ENCODE measurements at places on chromosomes 1 and 21. TPM values are rescaled to one million over a fixed set of nuclear protein-coding genes. Genes with fewer than 3 reads are reported as not detected.

GRCh38 chr1:14605945-14606344 lies 7.5 kb downstream of the KAZN start:
- no peak for DNase-seq

GRCh38 chr1:48960320-48960719 lies 183.6 kb upstream of the BEND5 start:
- no peak for DNase-seq

DNA sequence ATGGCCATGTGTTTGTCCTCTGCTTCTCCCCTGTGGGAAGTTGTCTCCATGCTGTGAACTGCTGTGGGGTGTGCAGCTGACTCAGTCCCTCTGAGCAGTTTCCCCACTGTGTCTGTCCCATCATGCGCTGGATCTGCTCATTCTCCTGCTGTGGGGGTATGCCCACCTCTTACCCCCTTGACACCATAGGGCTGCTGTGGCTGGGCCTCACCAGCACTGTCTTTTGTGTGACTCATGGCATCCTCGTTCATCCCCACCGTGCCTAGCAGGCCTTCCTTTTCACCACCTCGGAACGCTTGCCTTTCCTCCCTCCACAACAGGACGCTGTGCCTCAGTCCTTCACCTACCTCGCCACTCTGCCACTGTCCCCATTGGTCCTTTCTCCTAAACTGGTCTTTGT lies 27.3 kb downstream of the VANGL2 start:
- DNase-seq, result no peak

AK2 gene
- 232 TPM for total RNA-seq

- no peak for DNase-seq
Observed at GRCh38 chr1:158248771-158249170, 5.5 kb upstream of the CD1A start.

DNA sequence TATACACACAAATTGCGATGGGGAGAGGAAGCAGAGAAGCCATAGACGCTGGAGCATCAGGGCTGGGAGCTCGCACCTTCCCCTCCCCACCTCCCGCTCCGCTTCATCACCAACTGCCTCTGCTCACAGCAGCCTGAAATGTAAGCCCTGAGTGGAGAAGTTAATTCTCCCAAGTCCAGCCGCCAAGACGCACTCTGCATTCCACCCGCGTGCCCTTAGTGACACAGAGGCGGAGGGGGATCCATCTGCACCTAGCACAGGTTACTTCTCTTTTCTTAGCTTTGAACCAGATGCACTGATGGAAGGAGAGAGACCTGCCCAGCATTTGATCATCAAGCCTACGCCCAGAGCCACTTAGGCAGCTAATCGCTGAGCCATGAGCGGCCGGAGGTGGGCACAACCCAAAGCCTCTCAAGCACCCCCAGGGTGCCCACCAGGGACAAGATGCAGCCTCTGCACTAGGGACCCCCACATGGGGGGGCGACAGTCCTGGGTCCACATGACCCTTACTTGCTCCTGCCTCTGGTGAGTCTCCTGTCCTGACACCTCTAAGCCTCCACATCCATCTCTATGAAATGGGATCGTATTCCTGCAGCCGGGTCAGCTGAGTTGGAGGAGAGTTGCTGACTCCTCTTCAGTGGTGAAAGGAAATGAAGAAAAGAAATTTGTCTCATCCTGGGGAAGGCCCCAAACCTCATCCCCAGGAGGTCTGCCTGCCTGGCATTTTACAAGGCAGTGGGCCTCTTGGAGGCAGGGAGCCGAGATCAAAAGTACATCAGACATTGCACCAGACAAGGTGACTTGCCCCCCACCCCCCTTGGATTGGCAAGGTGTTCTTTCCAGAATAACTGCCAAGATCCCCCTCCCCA lies 316.2 kb downstream of the MATN1 start:
- no peak for DNase-seq

- DNase-seq, result no peak
Observed at GRCh38 chr1:196654271-196654670, 2.4 kb downstream of the CFH start.

DNA sequence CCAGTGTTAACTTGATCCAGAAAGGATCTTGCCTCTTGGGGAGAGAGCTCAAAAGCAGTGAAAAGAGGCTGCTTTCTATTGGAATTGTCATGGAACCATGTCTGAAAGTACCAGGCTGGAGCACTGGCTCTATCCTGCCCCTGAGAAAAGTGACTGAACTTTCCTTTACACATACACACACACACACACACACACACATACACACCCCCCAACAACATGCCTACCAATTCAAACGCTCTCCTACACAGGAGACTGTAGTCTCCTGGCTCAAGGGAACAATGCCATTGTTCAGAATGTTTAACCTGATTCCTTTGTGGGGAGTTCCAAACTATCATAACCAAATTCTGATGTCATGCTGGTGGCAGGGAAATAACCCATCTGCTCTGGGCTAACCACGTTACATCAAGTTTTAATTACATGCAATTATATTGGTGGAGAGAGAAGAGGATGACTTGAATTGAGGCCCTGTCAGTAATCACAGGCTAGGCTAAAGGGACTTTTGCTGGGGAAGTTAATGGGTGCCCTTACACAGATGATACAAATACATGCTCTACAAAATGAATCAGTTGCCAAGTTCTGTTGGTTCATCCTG lies 52.3 kb upstream of the DUSP10 start:
- DNase-seq, result no peak

GRCh38 chr1:157403203-157403602 lies 149.1 kb downstream of the FCRL5 start:
- DNase-seq, result no peak

SPRR2E gene
- not detected for total RNA-seq

- DNase-seq, result no peak
Observed at GRCh38 chr21:35234725-35235124, 185.6 kb upstream of the RUNX1 start.

CFHR1 gene
- total RNA-seq, result 0.81 TPM

DNA sequence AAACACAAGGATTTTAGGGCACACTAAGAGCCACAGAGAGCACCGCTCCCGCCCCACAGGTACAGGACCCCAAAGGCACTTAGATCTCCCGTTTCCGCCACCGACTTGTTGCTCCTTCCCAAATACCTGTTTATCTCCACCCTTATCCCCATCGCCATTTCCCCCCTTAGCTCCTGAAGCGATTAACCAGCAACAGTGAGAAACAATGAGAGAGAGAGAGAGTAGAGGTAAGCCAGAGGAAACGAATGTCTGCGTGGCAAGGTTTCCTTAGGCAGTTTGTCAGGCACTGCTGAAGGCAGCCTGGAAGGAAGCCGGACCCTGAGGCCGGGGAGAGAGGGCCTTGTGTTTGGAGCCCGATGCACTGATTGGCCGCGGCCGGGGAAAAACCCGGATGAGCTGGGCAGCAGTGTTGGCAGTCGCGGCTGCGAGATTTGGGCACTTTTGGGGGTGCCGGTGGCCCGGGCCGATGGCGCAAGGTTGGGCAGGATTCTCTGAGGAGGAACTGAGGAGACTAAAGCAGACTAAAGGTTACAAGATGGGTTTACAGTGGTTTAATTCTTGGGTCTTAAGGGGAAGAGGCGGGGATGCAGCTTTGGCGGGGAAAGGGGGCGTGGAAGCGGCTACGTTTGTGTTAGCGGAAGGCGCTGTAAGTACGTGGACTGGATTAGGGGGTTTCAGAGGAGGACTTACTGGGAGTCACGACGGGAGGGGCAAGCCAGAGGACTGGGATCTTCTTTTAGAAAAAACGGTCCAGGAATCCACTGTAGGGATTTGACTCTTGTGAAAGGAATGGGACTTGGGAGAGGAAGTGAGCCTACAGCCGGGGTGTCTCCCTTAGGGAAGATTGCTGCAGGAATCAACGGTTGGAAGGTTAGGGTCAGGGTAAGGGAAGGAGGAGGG lies at the start of gene GORAB:
Gene GORAB, plus strand, starts transcription at position 409 of the 900 bp plus-strand sequence. Its CDS starts 58 bp downstream, at position 467.
- peak; percentile 83 for DNase-seq

DNA sequence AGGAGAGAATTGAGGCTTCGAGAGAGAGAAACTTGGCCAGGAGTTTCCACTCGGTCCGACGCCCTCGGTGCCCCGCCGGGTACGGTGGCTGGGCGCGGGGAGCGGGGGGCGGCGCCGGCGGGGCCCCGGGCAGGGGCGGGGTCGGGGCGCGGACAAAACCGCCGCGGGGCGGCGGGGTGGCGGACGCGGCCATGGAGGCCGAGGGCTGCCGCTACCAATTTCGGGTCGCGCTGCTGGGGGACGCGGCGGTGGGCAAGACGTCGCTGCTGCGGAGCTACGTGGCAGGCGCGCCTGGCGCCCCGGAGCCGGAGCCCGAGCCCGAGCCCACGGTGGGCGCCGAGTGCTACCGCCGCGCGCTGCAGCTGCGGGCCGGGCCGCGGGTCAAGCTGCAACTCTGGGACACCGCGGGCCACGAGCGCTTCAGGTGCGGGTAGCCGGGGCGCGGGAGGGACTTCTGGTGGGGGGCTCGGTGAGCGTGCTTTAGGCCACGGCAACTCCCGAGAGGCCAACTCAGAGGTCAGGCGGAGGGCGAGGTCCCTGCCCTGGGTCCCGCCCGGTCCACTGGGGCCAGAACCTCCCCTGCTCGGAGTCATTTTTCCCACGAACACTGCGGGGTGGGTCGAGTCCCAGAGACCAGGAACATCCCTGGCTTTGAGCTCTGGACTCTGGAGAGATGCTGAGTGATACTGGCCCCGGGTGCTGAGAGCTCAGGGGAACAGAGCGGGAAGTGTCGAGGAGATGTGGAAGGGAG lies 431 bp downstream of the RAB42 start:
- no peak for DNase-seq

CD101 gene
- total RNA-seq, result 1.8 TPM

GRCh38 chr1:110612060-110612745 lies 6.0 kb upstream of the KCNA2 start:
- no peak for DNase-seq

- no peak for DNase-seq
Observed at GRCh38 chr1:207867136-207868109, 43.5 kb downstream of the CD34 start.

DNA sequence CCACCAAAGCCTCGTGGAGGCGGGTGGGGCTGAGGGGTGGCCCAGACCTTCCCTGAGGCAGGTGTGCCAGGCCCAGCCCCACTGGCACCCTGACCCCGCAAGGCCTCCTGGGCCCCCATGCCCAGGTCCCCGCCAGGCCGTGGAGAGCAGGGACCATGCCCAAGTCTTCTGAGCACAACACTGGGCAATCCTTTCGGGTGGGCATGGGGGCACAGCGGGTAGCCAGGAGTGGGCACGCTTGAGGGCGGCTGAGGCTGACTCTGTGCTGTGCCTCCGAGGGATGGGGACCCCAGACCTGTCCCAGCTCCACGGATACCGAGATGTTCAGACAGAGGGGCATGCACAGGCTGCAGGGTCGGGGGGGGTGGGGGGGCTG lies 12.9 kb downstream of the CFAP410 start:
- no peak for DNase-seq

DNA sequence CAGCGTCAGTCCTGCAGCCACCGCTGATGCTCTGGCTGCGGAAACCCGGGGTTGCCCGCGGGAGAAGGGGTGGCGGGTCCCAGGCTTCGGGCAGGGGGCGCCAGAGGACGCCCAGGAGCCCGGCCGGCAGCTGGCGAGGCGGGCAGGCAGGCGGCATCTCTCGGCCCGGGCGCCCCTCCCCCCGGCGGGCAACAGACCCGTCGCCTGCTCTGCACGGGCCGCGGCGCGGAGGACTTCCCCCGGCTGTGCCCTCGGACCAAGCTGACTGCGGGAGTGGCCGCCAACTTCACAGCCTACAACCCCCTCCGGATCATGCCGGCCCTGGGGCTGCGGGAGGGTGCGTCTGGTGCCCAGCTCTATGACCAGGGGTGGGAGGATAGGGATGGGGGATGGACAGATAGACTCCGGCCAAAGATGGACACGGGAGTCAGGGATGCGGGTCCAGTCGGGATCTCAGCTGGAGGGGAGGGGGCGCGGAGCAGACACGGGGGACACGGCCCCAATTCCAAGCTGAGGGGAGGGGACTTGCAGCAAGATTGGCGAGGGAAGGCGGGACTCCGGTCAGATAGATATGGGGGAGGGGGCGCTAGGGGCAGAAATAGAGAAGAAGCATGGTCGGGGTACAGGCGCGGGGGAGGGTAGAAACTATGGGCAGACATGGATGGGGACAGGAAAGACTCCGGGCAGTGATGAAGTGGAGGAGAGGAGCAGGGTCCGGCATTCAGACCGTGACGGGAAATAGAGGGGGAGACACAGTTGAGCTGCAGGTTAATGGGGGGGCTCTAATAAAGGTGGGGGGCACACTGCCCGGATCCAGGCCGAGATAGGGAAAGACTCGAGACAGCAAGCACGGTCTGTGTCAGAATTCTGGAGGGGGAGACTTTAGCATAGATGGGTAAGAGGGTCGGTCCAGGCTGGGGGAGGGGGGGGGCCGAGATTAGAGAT lies 1.1 kb downstream of the ADGRB2 start:
- DNase-seq, result peak; percentile 65

TARBP1 gene
- total RNA-seq, result 61.1 TPM

CRNN gene
- total RNA-seq, result not detected

DNA sequence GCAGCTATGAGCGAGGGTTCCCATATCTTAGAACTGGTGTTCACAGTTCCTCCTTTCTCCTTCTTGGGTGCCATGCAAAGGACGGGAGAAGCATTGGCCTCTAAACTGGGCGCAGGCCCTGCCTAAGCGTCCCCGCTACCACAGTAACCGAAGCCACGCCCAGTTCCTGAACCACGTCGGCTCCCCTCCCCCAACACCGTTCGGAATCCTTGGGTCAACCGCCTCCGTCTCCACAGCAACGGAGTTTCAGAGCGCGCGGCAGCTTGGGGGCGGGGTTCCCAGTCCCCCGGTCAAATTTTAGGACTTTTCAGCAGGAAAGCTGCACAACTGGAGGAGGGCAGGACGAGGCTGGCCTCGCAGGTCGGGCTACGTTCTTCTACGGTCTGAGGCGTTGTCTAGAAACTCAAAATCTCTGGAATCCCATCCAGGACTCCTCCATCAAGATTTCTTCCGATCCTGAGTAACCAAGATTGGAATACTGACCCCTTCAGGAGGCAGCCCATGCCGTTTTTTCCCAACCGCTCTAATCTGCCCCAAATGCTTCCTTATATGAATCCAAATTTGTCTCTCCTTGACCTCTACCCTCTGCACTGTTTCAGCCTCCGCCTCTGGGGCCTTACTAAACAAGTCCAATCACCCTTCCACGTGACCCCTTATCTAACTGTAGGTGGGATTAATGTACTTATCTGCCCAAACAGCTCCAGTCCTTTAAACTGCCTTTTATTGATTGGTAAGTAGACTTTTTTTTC lies at the start of gene SPAG17:
Gene SPAG17, minus strand, starts transcription at position 145 of the 749 bp plus-strand sequence. Its CDS starts 71 bp downstream, at position 74.
- DNase-seq, result peak; percentile 13

SV2A gene
- total RNA-seq, result 0.20 TPM

DNA sequence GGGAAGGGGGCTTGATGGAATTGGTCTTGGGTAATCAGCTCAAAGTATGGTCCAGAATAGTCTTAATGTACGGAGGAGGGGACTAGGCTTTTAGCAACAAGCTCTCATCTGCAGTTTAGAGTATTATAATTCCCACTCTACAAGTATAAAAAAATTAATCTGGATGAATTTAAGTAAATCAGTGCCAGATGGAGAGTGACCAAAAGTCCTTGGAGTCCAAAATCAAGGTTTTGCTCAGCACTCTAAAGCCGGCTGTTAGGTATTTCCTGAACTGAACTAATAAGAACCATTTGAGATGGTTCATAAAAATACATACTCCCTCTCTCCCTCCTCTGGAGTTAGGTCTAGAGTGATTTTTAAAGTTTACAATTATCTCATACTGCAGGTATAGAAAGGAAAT lies 23.7 kb downstream of the GLUL start:
- no peak for DNase-seq

GRCh38 chr1:155008015-155008941 lies 5.7 kb downstream of the ZBTB7B start:
- DNase-seq, result no peak
